ENCODE measurements at places on chromosomes 3 and 15.

DNA sequence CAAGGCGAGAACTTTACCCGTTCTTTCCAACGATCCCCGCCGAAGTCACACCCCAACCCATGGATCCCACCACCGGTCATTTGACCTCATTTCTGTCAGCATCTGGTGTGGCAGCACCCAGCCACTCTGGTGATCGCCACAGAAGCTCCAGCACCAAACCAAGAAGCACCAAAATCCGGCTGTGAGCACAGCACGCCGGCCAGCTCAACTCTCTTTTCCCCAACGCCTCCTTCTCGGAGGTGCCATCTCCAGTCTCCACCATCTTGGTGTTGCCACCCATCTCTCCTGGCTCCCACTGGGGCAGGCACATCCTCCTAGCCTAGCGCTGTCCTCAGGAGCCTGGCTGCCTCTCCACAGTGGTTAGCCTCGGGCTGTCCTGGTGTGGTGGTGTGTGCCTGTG lies 6.5 kb downstream of the MUC4 start:
- DNase-seq, result no peak

- peak; percentile 4 for DNase-seq
These were observed 30.5 kb upstream of the TIPARP start for GRCh38 chr3:156643729-156644389.

DNA sequence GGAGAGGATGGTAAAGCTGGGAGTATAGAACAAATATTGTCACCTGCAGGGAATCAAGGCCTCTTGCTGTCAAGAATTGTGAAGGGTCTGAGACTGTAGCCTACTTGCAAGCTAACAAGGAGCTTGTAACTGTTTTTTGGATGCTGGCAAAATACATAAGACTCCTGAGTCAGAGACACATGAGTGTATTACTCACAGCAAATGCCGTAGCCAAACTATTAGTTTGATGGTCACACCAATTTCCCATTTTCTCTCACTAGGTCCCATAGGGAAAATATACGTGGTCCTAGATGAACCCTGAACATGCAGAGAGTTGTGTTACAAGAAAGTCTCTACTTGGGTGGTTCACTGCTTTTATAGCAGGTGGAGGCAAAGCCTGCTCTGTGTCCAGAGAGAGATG lies 44.7 kb upstream of the LIPC start:
- no peak for DNase-seq

DNA sequence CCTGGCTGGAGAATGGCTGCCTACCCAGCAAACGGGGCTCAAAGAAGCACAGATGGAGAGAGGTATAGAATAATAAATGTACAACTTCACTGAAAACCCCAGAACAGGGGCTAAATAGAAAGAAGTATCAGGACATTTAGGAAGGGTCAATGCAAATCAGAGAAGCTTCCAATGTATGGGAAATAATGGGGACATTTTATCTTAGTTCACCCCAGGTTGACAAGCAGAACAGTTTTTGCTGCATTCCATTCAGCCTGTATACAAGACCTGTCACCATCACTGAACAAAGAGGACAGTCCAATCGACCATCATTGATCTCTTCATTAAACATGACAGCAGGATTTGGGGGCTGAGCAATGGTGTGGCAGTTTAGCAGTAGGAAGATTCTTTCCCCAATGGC lies 68.1 kb downstream of the MYH15 start:
- no peak for DNase-seq

DNA sequence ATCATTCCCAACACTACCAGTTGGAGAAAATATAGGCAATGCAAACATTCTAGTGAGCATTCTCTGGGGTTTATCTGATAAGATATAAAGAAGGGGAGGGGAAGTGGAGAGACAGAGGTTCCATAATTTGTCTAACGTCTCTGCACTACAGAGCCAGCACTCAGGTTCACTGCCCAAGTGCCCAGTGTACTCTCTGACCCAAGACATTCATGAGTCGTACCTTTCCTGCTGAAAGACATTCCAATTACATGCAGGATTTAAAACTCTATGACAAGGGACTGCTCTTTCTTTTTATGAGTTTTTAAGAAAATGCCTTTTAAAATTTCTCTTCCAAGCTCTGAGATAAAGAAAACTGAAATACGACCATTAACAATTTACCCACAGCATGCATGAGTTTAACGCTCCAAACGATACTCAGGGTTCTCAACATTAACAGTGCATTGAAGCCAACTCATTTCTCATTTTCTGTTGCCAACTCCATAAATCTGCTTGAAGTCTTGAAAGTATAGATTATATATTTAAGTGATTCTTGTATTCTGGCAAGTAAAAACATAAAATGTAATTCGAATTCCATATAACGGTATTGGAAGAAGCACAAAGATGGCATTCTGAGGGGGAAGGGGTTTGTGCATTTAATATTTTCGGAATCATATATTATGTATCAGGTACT lies 193.4 kb downstream of the SUCLG2 start:
- DNase-seq, result no peak

- no peak for DNase-seq
These were observed 4.6 kb downstream of the P2RY1 start for GRCh38 chr3:152839511-152839910.

GRCh38 chr15:60883691-60884640 lies 345.1 kb downstream of the RORA start:
- no peak for DNase-seq

DNA sequence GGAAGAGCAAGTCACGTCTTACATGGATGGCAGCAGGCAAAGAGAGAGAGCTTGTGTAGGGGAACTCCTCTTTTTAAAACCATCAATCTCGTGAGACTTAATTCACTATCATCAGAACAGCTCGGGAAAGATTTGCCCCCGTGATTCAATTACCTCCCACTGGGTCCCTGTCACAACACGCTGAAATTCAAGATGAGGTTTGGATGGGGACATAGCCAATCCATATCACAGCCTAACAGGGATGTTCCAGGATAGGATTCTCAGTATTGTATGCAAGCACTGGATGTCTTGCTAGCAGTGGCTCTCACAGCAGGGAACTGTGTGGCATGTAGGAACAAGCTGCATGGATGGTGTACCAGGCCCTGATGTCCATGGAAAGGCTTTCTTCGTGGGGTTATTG lies 47.8 kb upstream of the SLC24A5 start:
- no peak for DNase-seq

DNA sequence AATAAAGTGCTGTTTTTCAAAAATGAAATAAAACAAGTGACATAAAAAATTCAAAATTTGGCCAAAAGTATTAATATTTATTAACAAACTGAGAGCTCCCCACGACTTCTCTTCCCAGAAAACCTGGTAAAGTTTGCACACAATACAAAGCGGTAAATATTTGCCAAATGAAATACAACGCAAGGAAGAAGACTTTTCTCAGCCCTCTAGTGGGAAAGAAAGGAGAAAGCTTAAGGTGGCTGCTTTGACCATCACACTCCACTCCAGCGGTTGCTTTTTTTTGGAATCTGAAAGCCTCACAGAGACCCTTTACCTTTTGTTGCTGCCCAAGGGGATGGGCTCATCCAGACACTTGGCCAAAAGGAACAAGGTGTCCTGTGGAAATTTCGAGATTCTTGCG lies 1.1 kb upstream of the GK5 start:
- no peak for DNase-seq

DNA sequence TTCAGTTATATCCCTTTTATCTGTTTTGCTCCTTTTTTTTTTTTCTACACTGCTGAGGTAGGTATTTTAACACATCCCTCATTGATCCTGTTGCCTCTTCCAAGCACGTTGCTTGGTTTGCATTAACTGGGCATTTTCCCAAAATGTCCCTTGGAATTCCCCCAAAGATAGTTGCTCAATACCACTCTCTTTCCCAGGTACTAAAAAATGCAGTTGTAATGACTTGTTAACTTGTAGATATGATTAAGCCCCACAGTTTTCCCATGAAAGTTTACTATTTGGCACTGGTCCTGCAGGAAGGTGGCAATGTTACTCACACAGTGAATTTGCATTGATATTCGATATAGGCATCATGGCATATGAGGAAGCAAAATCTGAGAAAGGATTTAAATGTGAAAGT lies 67.1 kb downstream of the GRM7 start:
- no peak for DNase-seq

DNA sequence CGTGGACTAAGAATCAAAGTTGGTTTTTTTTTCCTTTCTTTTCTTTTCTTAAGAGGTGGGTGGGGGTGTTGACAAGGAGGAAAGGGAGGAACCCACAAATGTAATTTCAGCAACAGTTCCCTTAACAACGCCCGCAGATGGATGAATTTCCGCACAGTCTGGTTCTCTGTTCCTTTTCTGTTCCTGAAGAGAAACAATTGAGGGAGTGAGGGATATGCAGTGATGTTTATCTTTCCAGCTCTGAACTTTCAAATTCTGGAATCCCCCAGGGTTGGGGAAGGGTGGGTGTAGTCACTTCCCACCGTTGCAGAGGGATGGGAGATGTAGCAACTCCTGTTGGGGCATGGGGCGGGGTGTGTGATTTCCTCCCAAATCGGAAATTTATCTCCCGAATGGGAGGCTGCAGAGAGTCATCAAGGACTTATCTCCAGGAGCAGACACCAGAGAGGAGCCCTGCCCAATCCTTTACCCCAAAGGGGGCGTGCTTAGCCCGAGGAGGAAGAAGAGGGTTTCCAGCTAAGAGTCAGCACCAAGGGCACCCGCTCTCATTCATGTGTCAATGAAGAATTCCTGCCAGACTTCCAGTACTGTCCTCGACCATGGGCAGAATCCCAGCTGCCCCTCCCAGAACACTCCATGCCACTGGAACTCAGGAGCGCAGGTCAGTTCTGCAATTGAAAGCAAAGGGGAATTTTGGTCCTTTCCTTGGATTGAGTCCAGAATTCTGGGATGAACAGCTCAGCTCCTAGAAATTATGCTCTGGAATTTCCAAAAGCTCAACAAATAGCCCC lies 35.0 kb upstream of the CFAP161 start:
- DNase-seq, result peak; percentile 85

DNA sequence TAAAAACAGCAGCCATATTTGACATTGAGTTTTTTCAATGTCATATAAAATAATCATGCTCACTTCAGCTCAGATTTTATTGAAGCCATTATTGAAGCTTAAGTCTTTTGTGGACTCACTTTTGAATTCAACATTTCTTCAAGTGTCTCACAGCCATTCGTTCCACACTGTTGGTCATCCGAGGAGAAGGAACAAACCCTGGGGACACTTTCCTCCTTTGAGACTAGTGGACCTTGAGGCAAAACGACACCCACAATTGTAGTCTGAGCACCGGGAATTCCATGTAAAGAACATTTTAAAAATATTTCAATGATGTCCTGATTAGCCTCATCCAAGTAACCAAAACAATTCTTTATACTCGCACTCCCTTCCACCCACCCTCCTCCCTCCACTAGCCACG lies 174.7 kb downstream of the CD47 start:
- DNase-seq, result no peak

All from erythroblast (primary cell).